ENCODE measurements at places on chromosomes 1 and 21.

DNA sequence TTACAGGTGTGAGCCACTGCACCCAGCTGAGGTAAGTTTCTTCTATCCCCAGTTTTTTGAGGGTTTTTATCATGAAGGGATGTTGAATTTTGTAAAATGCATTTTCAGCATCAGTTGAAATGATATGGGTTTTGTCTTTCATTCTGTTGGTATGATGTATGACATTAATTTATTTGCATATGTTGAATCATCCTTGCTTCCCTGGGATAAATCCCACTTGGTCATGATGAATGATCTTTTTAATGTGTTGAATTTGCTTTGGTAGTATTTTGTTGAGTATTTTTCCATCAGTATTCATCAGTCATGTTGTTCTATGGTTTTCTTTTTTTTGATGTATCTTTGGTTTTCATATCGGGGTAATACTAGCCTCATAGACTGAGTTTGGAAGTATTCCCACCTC lies 141.0 kb downstream of the RPS6KC1 start:
- DNase-seq: no peak

DNA sequence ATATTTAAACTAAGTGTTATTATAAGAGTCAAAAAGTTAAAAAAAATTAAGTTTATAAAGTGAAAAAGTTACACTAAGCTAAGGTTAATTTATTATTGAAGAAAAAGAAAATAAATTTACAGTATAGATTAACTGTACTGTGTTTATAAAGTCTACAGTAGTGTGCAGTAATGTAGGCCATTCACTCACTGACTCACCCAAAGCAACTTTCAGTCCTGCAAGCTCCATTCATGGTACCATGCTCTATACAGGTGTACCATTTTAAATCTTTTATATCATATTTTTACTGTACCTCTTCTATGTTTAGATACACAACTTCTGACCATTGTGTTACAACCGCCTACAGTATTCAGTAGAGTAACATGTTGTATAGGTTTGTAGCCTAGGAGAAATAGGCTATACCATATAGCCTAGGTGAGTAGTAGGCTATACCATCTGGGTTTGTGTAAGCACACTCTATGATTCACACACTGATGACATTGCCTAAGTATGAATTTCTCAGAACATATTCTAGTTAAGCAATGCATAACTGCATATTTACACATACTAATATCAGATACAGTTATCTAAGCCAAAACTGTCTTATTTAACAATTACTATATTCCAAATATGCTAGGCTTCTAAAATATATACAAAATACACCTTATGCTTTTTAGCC lies 80.6 kb upstream of the GFI1 start:
- no peak for DNase-seq

DNA sequence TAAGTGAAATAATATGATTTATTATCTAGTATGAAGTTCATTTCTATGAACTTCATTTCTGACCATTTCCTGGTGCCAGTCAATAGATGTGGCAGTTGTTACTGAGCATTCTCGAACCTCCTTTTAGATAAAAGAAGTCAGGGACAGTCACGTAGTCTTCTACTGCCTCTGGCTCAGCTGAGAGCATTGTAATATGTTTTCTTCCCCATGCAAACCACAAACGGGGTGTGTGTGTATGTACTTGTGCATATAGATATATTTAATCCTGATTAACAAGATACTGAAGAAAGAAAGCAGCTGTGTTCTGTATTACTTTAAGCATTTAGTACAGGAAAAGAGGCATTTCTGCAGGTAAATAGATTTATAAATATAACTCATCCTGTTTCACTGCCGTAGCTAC lies 21.6 kb downstream of the ZNF684 start:
- no peak for DNase-seq

DNA sequence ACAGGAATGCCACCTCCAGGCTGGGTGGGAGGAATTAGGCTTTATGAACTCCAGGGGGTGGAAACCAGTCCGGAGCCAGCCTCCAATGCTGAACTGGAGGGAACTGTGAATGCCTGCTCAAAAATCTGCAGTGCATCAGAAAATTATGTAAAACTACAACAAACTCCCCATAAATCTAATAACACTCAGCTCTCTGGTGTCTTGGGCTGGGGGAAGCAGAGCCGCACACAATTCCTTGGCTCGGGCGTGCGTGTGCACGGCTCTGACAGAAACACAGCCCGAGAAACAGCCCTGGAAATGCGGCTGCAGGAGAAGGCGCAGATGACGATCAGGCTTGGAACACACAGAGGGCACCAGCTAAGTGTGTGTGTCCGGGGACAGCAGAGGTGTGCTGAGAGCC lies 127.6 kb upstream of the VAMP3 start:
- DNase-seq: no peak

- no peak for DNase-seq
These were observed 357.9 kb upstream of the DUSP10 start for GRCh38 chr1:222099746-222100145.

GRCh38 chr1:109476825-109477224 lies 6.9 kb upstream of the ATXN7L2 start:
- DNase-seq: no peak

DNA sequence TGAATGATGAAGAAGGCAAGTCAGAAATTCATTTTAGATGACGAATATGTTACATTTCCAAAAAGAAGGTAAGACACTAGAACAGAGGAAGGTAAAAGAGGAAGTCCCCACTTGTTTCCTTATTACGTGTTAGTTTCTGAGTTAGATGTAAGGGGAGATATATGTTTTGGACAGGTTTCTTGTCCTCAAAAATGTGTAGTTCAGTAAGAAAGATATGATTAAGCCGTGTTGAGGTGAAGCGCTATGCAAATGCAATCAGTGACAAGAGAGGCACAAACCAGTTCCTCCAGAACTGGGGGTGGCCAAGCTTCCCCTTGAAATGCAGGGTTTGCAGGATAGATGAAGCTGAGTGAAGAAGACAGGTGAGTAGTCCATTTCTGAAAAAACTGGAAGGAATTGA lies 293.3 kb upstream of the RUNX1 start:
- DNase-seq: no peak

GRCh38 chr1:36432616-36433015 lies 17.6 kb downstream of the OSCP1 start:
- DNase-seq: no peak

DNA sequence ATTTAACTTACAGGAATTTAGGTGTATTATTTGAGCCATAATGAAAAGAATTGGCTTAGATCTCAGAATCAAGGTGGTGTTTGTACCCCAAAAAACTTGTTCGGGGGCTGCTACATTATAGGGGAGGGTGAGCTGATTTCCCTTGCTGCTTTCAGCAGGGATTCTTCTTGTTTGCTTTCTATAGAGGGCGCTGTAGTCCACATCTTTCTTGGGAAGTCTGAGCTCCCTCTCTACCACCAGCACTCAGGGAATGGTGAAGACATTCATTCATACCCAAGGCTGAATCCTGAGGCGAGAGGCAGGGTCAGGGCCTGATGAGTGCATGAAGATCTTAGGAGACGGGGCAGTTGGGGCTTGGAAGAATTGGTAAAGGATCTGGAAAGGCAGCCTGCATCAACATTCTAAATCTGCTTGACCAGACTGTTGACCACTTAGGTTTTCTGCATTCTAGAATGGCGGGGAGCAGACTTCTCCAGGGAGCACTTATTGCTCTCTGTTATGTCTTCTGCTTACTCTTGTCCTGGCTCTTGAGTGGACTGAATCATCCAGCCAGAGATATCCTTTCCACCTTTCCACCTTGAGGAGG lies 18.9 kb downstream of the SPATA46 start:
- DNase-seq: no peak

GRCh38 chr1:207646171-207646570 lies 1.2 kb downstream of the CR1L start:
- DNase-seq: no peak

- DNase-seq: no peak
These were observed 166.8 kb upstream of the IVNS1ABP start for GRCh38 chr1:185483664-185484450.

DNA sequence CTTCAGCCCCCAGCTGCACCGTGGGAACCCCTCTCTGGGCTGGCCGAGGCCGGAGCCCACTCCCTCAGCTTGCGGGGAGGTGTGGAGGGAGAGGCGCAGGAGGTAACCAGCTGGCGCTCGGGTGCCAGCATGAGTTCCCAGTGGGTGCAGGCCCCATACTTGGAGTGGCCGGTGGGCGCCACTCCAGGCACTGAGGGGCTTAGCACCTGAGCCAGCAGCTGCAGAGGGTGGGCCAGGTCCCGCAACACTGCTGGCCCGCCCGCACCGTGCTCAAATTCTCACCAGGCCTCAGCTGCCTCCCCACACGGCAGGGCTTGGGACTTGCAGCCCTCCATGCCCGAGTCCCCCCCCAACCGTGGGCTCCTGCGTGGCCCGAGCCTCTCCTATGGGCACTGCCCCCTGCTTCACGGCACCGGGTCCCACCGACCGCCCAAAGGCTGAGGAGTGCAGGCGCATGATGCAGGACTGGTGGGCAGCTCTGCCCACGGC lies 47.2 kb downstream of the LRRC53 start:
- DNase-seq: no peak

DNA sequence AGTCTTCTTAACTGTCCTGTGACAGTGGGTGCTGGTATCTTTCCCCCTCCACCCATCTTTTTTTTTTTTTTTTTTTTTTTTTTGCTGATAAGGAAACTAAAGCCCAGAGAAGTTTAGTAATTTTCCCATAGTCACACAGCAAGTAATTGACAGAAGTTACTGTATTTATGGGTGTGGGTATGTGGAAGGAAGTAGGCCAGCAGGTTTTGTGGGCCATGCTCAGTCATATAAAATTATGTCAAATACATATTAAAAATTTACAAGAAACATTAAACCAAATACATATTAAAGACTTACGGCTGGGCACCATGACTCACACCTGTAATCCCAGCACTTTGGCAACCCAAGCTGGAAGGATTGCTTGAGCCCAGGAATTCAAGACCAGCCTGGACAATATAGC lies 51.5 kb downstream of the KAZN start:
- DNase-seq: no peak

GRCh38 chr1:75083223-75083622 lies 51.0 kb upstream of the LHX8 start:
- DNase-seq: no peak

DNA sequence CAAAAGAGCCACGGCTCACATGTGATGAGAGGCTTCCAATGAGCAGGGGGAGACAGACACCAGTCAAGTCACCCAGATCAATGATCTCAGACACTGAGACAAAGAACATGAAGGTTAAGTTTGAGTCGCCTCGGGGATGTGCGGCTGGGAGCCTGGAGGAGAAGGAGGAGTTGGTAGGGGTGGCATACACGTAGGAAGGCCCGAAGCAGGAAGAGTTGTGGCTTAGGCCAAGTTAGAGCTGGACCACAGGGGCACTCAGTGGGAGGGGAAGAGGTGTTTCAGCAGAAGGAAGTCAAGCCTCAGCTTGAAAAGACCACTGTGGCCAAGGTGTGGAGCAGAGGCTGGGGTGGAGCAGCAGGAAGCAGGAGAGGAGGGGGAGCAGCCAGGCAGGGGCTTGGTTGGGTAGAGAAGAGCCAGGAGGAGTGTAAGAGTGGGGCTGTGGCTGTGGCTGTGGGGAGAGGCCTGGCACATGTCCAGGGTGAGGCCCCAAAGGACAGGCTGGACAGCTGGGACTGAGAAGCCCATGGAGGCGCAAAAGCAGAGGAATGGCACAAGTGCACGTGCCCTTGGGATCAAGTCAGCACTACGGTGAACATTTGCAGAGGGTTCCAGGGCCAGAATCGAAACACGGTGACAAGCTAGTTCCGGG lies 27.6 kb downstream of the CTNNBIP1 start:
- DNase-seq: no peak

GRCh38 chr1:36217670-36218069 lies 6.6 kb upstream of the THRAP3 start:
- DNase-seq: no peak

DNA sequence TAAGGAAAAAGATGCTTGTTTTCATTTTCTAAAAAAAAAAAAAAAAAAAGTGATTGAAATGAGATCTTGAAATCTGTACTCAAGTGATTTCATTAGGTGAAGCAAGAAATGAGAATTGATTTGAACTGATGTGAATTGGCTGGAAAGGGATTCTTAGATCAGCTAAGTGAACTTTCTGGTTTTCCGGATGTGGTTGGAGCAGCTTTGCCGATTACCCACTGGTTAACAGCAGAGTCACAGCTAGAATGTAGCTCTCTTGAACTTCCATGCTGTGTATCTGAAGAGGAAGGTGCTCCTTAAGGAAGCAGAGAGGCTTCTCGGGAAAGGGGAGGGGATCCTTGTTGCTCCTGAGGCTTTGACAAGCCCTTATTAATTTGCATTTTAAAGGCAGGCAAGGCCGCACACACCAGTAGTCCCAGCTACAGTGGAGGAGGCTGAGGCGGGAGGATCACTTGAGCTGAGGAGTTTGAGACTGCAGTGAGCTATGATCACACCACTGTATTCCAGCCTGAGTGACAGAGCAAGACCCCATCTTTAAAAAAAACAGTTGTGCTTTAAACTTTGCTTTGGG lies 28.7 kb upstream of the PWP2 start:
- no peak for DNase-seq

- no peak for DNase-seq
These were observed 253.1 kb upstream of the DUSP10 start for GRCh38 chr1:221994939-221995338.

DNA sequence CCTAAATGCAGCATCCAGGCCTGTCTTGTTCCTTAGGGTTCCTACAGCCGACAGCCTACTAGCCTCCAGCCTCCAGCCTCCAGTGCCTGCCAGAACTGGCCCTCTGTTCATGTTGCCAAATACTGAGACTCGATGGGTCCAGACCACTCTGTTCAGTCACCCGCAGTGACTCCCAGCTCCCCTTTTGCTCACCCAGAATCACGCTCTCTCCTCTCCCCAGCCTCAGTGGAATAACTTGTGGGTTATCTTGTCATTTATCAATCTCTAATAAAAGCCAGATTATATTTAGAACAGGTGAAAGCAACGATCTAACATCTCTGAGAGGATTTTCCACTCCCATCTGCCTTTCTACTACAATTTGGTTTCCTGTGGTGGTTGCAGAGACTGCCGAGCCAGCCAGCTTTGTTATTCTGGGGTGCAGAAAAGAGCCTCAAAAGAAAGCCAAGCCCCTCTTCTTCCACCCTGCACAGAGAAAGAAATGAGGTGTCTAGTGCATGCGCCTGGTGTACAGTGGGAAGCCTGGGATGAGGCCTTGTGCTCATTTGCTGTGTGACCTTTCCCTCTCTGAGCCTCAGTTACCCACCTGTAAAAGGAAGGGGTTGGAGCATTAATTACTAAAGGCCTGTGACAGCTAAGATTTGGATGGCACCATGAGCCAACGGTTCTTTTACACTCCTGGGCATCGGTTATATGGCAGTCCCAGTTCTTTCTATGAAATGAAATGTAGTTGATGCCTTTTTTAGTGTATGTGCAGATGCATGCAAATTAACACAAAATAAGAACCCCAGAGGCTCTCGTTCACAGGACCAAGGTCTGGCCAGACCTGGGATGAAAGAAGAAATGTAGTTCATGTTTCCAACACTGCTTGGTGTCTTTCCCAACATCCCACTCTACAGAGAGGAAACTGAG lies 42.9 kb upstream of the ID3 start:
- DNase-seq: no peak

DNA sequence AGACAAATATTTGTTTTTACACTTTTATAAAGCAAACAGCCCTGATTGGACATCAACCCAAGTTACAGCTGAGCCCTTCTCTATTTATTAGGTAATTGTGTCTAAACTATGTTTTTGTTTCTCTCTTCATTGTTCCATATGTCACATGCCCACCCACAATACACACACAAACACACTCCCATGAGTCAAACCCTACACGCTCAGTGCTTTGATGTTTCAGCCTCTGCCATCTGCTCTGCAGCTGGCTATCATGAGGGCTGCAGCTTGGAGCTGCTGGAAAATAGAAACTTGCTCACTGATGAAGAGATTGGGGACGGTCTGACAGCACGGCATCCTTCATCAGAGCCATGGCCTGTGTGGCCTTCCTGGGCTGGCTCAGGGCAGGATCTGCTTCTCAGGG lies 41.7 kb downstream of the PSMG1 start:
- DNase-seq: no peak

GRCh38 chr1:239225396-239225795 lies 161.0 kb upstream of the CHRM3 start:
- no peak for DNase-seq

Measured in stimulated activated CD8-positive, alpha-beta memory T cell treated with anti-CD3 and anti-CD28 coated beads, Interleukin-7, amount 100 ng/mL, for 4 hours (primary cell).